Hypothalamus (tissue), 51 donors: ENCODE measurements at places on chromosomes 2 and 18.

DNA sequence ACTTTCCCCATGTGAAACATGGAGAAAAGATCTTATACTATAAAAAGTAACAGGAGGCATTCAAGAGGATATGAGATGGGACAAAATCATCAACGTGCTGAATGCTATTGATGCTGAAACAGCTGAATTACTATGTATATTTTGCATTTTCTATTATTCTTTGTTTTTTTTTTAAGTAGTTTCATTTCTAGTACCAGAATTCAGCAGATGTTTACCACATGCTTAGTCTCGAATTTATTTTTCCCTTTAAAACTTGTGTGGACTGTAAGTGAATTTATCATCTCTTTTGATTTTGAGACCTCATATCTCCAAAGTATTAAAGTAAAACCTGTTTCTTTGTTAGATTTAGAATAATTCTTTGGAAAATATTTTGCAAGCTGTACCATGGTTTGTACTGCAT is 205.8 kb downstream of the PTPRM start:
- no peak for DNase-seq

- no peak for DNase-seq
Measured at GRCh38 chr2:64793701-64794100, 140.0 kb upstream of the SERTAD2 start.

DNA sequence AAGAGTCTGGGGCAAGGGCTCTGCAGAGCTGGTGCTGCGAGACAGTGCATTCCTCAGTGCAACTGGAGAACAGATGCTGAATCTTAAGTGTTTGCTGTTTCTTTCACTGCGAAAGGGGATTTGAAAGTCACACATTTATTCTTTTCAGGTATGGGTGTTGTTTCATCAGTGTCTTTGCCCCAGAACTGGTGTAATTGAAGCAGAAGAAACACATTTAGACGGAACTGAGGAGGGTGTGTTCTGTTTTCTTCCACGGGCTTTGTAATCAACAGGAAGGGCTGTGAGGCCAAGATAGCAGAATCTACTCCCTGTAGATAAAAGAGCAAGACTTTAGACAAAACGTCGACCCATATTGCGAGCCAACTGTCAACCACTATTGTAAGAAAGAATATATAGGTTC is 151.9 kb downstream of the EPHA4 start:
- DNase-seq: no peak

GRCh38 chr18:980586-980985 is 75.9 kb downstream of the ADCYAP1 start:
- DNase-seq: no peak

DNA sequence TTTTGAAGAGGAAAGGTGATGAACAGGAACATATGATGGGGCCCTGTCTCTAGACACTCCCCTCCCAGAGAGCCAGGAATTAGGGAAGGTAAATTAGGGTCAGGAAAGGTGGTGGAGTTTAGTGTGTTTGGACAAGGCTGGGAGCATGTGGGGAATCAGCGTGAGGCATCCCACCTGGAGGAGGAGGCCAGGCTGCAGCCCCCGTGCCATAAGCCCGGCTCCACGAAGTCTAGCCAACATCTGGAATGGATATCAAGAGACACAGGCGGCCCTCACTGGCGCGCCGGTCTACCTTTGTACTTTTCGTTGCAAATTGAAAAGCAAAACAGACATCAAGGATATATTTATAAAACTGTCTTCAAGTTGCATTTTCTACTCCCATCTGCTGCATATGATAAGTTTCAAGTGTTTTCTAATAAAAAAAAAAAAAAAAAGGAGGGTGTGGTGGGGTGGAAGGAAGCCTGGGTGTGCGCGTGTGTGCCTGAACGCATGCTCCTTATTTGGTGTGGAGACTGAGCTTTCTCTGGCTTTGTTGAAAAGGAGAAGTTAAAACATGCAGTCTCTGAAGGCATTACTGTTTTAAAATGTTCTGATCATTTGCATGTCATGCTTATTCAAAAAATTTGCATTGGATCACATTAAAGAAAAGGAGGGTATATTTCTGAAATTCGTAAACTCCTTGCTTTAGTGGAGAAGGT is 546.7 kb upstream of the ID2 start:
- DNase-seq: no peak

GRCh38 chr2:181394741-181395437 is 62.3 kb upstream of the ITGA4 start:
- no peak for DNase-seq

- DNase-seq: no peak
Measured at GRCh38 chr2:191030521-191031154, 16.7 kb upstream of the STAT1 start.

DNA sequence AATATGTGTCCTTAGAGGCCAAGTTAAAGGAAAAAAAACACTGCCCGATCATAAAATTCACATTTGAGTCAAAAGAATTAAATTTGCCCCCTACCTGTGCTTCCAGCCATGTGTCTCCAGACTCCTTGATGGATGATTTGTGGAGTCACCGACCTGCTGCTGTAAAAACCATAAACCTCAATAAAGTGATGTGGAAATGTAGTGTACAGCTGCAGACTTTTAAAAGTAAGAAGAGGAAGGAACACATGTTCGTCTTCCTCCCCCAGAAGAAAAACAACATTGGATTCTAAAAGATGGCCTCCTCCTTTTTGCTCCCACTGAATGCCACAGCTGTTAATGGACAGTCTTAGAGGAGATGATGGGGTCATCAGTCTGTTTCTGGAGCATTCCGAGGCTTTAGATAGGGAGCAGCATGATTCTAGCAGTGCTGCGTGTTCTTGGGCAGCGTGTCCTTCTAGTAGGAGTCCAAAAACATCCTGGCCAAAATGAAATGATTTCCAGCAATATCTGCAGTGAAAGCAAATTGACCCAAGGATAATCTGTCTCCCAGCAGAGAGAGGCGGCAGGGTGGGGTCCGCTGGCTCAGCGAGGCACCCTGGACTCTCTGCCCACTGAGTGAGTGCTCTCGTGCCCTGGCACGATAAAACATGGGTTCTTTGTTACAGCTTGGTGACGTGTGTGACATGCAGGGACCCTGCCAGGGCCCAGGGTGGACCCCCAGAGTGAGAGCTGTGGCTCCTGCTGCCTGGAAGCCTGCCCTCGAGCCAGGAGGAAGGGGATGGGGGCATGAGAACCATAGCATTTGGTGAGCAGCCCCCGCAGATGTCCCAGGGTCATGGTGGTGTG is 196.1 kb downstream of the FAM210A start:
- DNase-seq: no peak

GRCh38 chr2:3771576-3771975 is 68.2 kb downstream of the DCDC2C start:
- DNase-seq: no peak

DNA sequence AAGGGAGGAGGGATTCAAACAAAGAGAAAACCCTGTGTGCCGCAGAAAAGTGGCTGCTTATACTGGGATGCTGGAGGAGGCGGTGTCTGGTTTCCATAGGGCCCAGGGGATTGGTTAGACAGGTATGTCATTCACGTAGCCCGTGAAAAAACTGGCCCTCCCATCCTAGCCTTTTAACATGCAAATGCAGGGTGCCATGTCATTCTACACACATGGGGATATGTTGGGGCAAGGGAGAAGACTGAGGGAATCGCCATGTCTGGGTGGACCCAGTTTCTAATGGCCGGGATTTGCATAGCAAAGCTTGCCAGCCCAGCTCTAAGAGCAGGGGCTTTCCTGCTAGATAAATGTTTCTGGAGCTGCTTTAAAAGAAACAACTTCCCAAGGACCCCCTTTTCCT is 8.2 kb upstream of the RNU2-63P start:
- no peak for DNase-seq

DNA sequence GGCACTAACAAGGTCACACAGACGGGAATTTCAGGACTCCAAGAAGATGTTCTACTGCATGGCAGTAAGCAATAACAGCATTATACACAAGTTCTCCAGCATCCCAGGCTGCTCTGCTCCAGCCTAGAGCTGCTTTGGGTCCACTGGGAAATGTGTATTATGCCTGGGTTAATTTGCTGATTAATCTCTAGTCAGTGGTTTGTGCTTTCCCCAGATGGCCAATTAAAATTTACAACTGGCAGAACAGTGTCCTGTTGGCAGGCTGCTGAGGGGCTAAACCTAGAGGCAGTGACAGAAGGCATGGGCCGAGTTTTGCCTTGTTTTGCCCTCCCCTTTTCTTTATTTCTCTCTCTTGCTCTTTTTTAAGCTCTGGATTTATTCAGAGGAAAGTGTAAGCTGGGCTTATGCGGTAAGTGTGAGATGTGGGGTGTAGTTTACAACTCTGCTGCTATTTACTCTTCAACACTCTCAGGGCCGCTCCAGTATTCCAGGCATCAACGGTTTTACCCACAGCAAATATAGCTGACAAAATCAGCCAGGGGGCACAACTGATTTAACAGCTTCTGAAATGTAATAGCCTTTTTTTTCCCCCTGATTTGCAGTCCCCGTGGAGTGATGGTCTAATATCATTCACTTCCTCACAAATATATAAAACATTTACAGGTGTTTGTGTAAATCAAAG is 348.0 kb downstream of the GPD2 start:
- DNase-seq: no peak

DNA sequence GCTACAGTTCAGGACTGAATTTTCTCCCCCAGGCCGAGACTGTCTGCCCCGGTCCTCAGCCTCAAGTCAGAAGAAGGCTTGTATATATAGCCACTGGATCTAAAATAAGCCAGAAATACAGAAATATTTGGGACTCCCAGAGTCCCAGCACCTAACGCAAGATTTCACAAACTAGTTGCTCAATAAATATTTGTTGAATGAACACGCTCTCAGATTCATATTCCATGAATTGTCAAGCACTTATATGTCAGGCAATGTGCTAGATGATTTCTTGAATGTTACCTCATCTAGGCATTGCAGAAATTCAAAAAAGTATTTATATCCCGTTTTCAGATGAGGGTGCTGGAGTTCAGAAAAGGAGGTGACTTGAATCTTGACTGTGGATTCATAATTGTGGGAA is 163.7 kb upstream of the KLHL29 start:
- no peak for DNase-seq

GRCh38 chr2:190583507-190584337 is 49.2 kb upstream of the NEMP2 start:
- no peak for DNase-seq

DNA sequence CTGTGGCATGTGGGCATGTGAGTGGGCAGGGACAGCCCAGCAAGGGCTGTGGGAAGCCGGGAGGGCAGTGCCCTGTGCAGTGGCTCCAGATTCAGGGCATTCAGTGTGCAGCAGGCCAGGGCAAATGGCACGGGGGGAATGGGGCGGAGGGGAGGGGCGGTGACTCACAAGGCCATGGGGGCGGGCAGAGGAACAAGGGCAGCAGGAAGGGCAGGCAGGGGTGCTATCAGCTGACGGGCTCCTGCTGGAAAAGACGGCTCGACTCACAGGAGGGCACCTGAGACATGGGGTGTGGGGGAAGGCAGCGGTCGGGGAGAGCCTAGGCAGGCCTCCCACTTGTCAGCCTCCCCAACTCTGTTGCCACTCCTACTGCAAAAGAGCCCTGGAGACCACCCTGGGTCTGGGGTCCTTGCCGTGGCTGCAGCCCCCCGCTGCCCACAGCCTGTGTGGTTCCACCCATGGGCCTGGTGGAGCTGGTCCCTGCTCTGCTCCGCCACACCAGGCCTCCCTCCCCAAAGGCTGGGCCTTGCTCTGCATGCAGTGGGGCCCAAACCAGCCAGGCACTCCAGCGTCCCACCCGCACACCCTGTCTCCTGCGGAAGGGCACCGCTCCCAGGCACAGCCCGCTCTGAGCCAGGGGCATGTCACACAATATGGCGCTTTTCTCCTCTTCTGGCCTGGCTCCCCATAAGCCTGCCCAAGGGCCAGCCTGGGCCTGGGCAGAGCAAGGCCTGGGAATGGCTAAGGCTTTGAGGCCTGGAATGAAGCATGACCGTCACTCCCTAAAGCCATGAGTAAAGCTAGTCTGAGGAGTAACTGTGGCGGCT is 25.9 kb downstream of the HS6ST1 start:
- DNase-seq: no peak

- DNase-seq: no peak
Measured at GRCh38 chr2:3672861-3673678, 15.1 kb downstream of the ALLC start.

DNA sequence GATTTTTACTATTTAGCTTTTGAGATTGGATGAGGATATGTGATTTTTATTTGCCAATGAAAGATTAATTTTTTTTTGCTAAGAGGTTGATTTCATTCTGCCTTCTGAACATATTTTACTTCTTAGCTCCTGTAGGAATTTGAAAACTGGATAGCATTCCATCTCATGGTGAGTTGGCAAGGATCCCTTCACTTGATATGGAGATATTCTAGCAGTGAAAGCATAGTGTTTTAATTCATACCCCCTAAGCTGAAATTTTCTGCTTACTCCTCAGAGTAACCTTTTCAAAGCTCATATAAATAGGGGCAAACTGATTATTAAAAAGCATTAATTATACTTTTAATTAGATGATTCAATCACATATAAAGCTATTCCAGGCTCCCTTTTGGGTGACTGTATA is 61.0 kb upstream of the KCNJ3 start:
- no peak for DNase-seq

DNA sequence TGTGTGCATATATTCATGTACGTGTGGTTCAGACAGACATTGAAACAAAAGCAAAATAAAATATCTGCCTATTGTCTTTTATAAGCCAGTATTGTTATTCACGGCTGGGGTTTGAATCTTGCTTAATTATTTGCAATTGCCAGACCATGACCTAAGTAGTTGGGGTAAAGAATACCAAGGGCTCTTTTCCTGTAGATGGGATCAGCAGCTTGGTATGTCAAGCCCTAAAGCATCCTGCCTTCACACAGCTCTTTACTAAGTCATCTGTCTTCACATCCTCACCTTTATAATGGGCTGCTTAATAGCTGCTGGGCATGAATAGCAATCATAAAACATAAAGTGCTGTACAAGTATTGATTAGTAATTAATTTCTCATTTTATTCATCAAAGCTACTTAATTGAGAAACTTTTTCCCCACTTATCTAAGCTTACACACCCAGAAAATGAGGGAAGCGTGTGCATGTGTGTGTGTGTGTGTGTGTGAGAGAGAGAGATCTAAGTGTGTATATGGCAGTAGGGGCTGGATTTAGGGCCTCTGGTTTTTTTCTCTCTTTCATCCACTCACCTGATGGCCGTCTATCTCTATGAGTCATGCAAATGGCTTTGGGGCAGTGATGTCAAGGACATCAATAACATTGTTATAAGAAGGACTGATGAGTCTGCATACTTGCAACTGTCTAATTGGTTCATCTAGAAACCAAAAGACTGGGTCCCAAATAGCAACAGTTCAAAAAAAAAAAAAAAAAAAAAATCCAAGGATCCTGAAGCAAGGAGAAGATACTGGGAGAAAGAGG is 244.1 kb upstream of the TNP1 start:
- no peak for DNase-seq
